HCT116 (cell line): ENCODE measurements at places on chromosomes 1 and 21.

GRCh38 chr1:33428661-33429060 lies 2.2 kb downstream of the PHC2 start:
- no peak for DNase-seq

GRCh38 chr1:76465030-76465429 lies 390.5 kb downstream of the ST6GALNAC3 start:
- DNase-seq = no peak

DNA sequence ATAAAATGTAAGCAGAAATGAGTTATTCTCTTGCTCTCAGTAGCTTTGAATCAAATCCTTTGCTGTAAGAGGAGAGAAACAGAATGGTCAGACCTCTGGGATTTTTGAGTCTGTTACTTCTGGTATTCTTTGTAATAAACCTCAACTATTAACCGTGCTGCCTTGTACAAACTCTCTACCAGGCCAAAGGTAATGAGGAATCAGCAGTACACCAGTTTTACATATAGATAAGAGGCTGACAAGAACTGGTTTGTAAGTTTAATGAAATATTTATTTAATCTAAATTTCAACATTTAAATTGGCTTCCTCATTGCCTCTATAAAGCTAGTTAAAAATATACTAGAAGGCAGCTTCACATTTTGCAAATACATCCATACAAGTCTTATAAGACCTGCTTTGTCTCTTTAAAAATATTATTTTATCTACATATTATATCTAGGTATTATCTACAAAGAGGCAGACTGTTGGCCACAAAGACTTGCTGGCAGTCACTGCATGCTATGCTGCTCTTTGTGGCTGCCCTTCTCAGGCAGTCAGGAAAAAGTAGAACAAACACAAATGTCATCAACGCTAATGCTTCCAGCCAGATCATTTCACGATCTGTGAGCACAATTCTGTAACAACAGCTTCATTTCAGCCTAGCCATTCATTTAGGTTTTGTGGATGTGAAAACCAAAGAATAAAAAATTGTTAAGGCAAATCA lies 173.0 kb downstream of the GABPA start:
- DNase-seq = no peak

DNA sequence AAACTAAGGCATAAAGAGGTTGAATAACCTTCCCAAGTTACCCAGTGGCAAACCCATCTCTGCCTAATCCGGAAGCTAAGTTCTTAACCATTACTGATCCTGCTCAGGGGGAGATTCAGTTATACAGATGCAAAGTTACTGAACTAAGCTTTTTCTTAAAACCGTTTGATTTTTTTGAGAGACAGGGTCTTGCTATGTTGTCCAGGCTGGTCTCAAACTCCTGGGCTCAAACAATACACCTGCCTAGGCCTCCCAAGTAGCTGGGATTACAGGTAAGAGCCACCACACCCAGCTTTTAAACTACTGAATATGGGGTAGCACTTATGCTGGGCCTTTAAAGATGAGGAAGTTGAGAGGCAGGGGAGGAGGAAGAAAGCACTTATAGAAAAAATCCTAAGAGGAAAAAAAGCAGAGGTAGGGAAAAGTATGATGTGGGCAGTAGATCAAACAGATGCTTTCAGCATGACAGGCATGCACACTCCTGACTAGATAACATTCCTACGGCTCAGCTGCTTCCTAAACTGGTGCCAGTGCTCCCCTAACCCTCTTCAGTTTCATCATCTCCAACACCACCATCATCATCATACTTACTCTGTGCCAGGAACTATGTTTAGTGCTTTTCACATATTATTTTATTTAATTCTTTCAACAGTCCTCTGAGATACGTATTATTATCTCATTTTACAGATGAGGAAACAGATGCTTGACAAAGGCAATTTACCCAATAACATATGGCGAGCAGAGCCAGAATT lies 5.8 kb downstream of the PAFAH2 start:
- DNase-seq = no peak

DNA sequence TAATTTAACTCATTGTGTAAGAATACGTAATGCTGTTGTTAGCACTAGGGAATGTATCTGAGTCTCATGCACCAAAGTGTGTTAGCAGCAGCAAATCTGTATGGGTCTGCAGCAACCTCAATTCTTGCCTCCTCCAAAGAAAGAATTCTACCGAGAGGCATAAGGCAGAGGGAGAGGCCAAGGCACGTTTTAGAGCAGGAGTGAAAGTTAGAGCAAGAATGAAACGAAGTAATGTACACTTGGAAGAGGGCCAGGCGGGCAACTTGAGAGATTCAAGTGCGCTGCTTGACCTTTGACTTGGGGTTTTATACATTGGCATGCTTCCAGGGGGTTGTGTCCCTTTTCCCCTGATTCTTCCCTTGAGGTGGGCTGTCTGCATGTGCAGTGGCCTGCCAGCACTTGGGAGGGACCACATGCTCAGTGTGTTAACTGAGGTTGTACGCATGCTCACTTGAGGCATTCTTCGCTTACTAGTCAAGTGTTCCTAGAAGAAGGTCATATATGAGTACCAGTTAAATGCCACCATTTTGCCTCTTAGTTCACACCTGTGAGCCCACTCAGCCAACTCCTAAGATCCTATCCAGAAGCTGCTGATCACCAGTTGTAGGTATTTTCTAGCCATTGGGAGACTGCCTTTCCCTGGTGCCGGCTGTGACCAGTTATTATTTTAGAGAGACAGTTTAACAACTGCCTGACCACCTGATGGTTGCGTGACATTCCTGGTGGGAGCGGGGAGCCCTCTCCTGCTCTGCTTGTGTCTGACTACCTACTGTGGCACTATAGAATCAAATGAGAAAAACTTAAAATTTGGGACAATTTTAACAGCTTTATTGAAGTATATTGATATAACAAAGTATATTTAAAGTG lies 2.7 kb upstream of the CNN3 start:
- no peak for DNase-seq

DNA sequence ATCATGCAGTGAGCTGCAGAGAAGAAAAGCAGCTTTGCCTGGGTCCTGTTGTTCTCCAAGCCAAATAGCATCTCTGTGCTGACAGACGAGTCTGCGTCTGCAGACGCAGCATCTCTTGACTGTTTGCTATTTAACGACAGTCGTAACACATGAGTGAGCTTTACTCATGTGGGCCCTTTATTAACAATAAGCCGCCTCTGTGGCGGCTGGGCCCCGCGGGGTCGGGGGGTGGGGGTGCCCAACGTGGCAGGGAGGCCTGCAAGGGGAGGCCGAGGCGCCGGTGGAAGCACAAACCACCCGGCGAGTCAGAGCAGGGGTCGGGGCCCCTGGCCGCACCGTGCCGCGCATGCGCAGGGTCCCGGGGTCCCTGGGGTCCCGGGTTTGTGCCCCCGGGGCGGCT lies 435.1 kb downstream of the KIF26B start:
- DNase-seq = no peak

DNA sequence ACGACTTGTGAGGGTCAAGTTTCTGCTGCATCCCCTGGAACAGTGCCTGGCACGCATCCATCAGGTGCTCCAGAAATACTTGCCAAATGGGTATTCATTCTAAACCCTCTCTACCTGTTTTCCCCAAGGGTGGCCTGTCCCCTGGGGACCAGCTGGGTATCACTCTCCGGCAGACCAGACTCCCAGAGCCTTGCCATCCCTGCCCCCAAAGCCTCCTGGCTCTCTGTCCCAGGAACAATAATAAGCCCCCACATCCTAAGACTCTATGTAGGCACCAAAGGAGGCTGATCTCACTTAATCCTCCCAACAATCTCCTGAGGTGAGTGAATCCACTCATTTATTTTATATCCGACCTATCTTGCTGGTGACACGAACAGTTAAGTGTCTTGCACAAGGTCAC lies 96.7 kb downstream of the MRPL37 start:
- DNase-seq = no peak

GRCh38 chr1:165933446-165934170 lies 106.2 kb downstream of the UCK2 start:
- DNase-seq = no peak

DNA sequence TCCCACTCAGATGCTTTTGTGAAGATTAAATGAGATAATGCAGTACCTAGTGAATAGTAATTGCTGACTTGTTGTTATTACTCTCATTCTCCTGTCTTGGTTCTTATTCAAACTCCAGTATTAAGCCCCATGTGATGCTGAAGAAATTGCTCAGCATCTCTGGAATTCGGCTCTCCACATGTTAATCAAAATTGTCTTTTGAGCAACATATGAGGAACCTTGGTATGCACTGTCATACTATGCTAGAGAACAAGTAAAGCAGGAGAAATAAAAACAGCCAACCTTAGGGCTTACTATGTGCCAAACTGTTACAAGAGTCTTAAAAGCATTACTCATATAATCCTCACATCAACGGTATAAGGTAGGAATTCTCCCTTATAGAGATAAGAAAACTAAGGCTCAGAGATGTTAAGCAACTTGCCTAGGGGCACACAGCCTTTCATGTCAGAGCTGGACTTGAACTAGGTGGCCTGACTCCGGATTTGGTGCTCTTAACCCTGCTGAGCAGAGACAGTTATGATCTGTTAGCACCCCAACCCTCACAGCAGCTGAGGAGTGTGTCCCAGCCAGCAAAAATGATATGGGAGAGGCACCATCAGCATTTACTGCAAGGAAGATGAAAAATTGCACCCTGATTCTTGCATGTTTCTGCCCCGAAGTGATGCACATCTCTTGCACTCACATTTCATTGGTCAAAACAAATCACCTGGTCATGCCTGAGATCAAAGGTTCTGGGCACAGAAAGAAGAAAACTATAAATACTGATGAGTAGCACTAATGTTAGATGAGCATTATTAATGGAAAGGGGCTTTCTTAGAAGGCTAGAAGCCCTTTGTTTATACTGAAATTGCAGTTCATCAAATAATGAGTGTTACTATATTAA lies 102.3 kb downstream of the OMA1 start:
- DNase-seq = no peak

DNA sequence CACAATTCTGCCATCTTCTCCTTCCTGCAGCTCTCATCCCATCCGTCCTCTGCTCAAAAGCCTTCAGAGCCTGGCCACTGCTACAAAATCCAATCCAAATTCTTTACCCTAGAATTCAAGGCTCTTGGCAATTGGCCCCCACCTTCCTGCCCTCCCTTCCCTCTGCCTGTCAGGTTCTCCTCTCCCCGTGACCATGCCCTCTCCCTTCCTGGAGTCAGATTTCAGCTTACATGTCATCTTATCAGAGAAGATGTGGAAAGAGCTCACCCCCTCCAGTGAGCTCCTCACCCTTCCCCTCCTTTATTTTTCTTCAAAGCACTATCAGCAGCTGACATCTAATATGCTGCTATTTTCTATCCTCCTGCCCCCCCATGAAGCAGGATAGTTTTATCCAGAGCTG lies 86.9 kb downstream of the GRIK3 start:
- DNase-seq = no peak

DNA sequence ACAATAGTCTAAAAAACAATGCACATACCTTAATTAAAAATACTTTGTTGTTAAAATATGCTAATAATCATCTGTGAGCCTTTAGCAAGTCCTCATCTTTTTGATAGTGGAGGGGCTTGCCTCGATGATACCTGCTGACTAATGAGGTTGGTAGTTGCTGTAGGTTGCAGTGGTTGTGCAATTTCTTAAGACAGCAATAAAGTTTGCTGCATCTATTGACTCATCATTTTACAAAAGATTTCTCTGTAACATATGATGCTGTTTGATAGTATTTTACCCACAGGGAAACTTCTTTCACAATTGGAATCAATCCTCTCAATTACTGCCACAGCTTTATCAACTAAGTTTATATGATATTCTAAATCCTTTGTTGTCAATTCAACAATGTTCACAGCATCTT lies 7.6 kb downstream of the C1orf87 start:
- DNase-seq = no peak

GRCh38 chr1:148373192-148373925 lies 109.7 kb downstream of the PPIAL4G start:
- DNase-seq = no peak

DNA sequence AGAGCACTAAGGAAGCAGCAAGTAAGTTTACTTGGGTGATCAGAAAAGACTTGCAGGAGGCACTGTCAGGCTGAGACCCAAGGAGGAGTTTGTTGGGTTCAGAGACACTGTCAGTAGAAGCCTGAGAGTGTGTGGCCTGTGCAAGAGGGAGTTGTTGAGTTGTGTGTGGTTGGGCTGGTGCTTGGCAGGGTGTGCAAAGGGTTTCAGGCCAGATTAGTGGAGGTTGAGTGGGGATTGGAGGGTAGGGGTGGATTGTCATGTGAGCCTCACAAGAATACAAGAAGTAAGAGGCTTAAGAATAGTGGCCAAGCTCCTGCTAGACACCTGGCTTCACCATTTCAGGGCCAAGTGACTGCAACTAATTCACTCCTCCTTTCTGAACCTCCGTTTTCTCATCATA lies 8.9 kb upstream of the KIF21B start:
- DNase-seq = no peak

DNA sequence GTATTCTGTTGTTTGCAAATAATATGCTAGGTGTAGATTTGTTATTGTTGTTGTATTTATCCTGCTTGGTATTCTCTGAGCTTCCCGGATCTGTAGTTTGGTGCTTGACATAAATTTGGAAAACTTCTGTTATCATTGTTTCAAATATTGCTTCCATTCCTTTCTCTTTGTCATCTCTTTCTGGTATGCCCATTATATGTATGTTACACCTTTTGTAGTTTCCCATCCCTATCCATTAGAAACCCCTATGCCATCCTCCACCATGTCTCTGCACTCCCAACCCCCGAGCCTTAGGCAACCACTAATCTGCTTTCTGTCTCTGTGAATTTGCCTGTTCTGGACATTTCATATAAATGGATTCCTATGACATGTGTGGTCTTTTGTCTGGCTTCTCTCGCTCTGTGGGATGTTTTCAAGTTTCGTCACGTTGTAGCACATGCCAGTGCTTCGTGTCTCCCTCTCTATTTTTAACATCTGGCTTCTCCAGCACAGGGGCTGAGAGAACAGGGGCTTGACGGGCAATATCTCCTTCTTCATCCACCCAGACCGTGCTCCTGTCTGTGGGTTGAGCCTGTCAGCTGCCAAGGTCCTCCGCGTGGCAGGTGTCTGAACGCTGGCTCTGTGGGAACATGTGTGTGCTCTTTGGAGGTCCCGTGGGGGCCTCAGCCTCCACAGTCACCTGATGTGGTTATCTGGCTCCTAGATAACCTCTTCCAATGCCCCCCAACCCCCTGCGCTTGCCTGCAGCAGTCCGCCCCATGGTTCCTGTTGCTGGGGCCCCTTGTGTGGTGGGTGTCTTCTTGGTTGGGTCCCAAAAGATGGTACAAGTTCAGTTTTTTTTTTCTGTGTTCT lies 32.8 kb upstream of the MAN1C1 start:
- no peak for DNase-seq

GRCh38 chr1:67143966-67144365 lies 9.2 kb upstream of the C1orf141 start:
- DNase-seq = no peak
